A172 (cell line): ENCODE measurements at places on chromosomes 6 and 20. TPM values are rescaled to one million over a fixed set of nuclear protein-coding genes. Genes with fewer than 3 reads are reported as not detected.

GRCh38 chr6:56062836-56063235 lies 184.5 kb downstream of the COL21A1 start:
- no peak for DNase-seq

- no peak for DNase-seq
Observed at GRCh38 chr6:38378801-38379200, 260.9 kb downstream of the BTBD9 start.

GRCh38 chr6:139449611-139450000 lies 75.2 kb upstream of the CITED2 start:
- DNase-seq, result no peak

GRCh38 chr6:125192610-125192930 lies 39.0 kb downstream of the TPD52L1 start:
- DNase-seq, result no peak

DNA sequence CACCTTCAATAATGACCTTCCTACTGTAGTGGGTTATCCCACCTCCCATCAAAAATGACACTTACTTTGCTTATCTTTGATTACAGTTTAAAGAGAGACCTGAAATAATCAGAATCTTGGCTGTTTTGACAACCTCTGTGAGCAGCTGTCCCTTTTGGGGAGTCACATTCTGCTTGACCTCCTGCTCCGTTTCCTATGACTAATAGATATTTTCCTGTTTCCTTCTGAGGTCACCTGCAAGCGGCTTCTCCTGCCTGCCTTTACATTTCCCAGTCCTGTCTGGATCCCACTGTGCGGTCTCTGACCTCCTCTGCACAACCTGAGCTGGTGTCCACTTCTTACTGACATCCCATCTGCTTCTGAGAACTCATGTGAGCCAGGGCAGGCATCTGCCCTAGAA lies 54.2 kb downstream of the TRAM2 start:
- peak; percentile 77 for DNase-seq

DNA sequence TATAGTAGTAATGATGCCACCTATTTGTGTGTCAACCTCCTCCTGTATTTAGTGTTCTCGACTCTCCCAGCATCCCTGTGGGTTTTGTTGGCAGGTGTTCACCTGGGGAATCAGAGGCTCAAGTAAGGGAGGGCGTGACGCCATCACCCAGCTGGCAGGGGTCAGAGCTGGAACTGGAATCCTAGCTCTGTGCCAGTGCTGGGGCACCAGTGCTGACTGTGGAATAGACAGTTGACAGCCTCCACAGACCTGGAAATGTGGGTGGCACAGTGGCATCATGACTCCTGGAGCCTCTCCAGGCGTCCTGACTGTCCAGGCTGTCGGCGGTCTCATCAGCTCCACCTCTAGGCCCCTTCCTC lies 102.8 kb downstream of the SYCP2 start:
- DNase-seq, result no peak

GRCh38 chr6:27688014-27688586 lies 215.2 kb upstream of the ZNF184 start:
- peak; percentile 94 for DNase-seq

GRCh38 chr20:51310216-51310615 lies 232.3 kb downstream of the NFATC2 start:
- DNase-seq, result no peak

DNA sequence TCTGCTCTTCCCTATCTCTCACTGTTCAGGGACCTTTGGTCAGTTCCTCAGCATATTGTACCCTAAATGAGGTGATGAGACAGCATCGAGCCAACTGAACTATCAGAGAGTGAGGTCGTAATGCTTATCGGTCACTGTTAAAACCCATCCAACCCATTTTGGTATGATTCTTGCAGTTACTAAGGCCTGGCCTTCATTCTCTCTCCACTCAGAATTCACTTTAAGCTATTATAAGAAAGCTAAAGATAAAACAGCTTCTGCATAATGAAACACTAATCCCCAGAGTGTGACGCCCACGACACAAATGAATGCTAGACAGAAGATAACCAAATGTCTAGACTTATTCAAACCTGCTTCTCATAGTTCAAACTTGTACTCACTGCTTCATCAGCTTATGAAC lies 175.8 kb downstream of the GMPR start:
- no peak for DNase-seq

DNA sequence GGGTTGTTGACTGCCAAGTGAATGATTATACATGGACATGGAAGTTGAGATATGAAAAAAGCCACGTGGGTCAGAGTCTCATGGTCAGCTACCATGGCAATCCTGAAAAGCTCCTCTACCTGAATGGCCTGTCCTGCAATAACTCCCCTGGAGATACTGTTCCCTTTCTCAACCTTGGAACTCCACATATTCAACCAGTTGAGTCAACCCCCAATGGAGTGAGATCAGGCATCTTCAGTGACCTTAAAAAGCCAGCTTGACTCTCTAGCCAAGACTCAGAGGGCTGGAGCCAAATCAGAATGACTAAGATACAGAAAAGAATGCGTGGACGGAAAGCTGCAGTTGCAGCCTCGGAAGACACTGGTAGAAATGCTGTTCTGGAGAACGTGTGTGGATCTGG lies 341.3 kb downstream of the FOXA2 start:
- no peak for DNase-seq

DNA sequence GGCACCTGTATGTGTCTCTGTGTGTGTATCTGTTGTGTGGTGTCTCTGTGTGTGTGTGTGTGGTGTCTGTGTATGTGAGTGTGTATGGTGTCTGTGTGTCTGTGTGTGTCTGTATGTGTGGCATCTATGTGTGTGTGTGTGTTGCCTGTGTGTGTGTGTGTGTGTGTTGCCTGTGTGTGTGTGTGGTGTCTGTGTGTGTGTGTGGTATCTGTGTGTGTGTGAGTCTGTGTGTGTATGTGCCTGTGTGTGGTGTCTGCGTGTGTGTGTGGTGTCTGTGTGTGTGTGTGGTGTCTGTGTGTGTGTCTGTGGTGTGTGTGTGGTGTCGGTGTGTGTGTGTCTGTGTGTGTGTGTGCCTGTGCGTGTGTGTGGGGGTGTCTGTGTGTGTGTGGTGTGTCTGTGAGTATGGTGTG lies 31.7 kb upstream of the VEGFA start:
- no peak for DNase-seq

GRCh38 chr6:148364056-148364824 lies 21.6 kb downstream of the SASH1 start:
- peak; percentile 87 for DNase-seq

- no peak for DNase-seq
Observed at GRCh38 chr6:119476554-119476953, 127.0 kb upstream of the MAN1A1 start.

DNA sequence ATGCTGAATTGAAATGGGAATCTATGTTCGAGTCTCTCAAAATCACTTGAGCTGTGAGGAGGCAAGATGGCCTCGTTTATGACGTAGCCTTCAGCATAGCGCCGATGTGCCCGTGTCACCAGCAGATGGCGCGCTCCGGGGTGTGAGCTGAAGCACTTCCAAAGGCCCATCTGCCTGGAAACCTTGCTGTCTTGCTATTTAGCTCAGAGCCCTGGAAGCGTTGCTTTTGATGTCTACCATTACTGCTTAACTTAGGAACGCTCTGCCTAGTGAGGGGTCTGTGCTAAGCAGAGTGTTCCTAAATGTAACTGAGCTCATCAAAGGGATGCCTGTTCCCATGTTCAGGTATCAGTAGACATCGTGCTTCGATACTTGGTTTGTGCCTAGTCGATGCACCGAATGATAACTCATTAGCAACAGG lies 67.7 kb downstream of the SYCP2L start:
- peak; percentile 78 for DNase-seq

GRCh38 chr6:39214846-39215639 lies 14.2 kb downstream of the KCNK5 start:
- no peak for DNase-seq

Gene TPX2
- total RNA-seq, result 224 and 245 TPM in 2 replicates

Gene HEY2
- not detected in 2 replicates for total RNA-seq

Gene CDH4
- 2.6 and 5.5 TPM in 2 replicates for total RNA-seq

Gene TSBP1
- not detected in 2 replicates for total RNA-seq

Gene MCCD1
- total RNA-seq, result not detected in 2 replicates
